ENCODE measurements at places on chromosomes 4 and X.

- no peak for DNase-seq
Observed at GRCh38 chrX:96650023-96650422, 34.6 kb upstream of the DIAPH2 start.

DNA sequence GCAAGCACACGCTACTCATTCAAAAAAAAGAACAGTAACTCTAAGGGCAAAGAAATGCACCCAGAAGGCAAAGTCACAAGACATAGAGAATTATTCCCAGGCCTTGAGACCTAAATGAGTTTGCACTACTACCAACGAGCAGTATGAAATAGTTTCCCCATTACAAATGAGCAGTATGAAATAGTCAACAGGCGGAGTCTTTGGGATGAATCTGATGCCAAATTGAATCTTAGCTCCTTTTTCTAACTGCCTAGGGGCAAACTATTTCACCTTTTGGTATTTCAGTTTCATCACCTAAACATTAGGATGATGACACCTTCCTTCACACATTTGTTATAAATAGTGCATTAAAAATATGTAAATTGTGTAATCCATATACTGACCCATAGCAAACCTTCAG is 213.0 kb upstream of the FAT4 start:
- no peak for DNase-seq

- no peak for DNase-seq
Observed at GRCh38 chrX:31872007-31872406, 800.2 kb upstream of the FTHL17 start.

DNA sequence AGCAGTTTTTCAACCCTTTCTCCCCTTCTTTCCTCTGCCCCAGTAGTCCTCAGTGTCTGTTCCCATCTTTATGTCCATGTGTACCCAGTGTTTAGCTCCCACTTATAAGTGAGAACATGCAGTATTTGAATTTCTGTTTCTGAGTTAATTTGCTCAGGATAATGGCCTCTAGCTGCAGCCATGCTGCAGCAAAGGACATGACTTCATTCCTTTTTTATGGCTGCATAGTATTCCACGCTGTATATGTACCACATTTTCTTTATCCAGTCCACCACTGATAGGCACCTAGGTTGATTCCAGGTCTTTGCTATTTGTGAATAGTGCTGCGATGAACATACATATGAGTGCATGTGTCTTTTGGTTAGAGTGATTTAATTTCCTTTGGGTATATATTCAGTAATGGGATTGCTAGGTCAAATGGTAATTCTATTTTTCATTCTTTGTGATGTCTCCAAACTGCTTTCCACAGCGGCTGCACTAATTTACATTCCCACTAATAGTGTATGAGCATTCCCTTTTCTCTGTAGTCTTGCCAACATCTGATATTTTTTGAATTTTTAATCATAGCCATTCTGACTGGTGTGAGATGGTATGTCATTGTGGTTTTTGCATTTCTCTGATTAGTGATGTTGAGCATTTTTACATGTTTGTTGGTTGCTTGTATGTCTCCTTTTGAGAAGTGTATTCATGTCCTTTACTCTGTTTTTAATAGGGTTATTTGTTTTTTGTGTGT is 54.6 kb upstream of the ANK2 start:
- no peak for DNase-seq

DNA sequence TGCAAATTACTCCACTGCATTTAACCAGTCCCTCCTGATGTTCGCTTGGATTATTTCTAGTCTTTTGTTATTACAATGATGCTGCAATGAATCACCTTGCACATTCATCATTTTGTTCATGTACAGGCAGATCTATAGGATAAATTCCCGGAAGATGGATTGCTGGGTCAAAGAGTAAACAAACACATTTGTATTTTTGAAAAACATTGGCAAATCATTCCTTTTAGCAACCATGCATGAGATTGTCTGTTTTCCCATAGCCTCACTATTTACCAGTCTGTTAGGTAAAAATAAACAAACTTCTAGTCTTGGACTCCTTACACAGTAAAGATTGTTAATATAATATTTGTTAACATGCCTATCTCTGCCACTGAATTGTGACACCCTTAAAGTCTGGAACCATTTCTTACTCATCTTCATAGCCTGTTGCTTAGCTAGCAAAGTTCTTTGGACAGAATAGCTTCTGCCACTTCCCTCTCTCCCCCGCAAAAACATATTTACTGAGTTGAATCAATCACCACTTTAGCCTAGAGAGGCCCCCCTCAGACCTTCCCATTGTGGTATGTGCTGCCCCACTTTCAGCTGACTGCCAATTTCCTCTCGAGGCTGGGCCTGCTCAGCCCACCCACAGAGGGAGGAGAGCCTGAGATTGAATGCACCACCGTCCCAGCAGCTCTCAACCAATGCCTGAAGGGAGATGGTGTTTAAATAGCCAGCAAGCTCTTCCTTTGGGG is 108.4 kb upstream of the ATXN3L start:
- no peak for DNase-seq

DNA sequence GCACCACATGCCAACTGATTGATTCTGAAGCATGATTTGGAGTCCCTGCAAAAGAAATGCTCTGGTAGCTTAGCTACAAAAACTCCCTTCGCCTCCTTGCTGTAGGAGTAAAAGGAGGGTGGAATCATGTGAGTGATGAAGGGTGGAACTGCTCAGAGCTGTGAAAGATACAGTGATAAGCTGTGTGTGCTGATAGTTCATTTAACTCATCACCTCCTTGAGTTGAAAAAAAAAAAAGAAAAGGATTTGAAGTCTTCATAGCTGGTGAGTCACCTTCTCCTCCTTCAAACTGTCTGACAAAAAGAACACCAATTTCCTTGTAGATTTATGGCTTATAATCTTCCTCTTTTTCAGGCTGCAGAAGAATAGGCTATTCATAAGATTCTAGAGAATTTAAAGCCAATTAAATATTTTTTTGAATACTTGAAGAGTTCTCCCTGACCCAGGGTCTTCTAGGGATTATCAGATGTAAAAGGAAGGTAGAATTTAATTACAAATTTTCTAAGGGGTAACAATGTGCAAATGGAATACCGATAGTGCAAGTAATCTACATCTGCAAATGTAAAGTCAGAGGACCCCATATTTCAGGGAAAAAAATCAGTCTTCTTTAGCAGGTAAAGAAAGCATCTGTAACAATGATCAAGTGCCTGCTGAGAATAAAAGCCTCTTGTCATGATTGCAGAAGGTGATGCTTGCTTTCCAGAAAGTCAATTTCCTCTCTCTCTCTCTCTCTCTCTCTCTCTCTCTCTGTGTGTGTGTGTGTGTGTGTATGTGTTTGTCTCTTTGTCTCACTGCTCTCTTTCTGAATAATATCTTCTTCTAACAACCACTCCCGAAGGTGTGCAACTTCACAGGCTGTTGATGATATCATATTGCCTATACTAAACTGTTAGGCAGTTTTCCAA is 208.8 kb upstream of the VEGFC start:
- DNase-seq: no peak

Measured in T47D (cell line).